ENCODE measurements at places on chromosomes 11 and 22. TPM values are rescaled to one million over a fixed set of nuclear protein-coding genes. Genes with fewer than 3 reads are reported as not detected.

SLC17A6 gene
- not detected for total RNA-seq

SLC22A8 gene
- total RNA-seq, result not detected

OR2AG2 gene
- total RNA-seq, result 0.26 TPM

PDE2A gene
- total RNA-seq, result 3.4 TPM

MLC1 gene
- total RNA-seq, result not detected

DNA sequence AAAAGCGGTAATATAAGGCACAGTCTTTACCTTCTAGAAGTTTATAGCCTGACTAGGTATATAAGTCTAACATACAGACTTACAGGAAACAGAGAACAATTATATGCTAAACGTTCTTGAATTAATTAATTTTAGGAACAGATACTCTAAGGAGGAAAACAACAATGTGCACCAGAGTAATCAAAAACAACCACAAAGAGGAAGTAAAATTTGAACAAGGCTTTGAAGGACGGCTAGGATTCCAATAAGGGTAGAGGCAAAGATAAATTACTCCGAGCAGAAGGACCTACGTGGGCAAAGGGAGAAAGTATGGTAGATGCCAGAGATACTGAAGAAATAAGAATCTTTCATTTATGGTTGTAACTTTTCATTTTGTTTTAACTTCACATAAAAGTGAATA is 54.4 kb downstream of the ENTHD1 start:
- no peaks in the 10 kb centered on the region for H3K4me1 ChIP-seq
- no peaks in the 10 kb centered on the region for H3K27me3 ChIP-seq
- no peak for DNase-seq
- no peaks in the 10 kb centered on the region for H3K36me3 ChIP-seq

DNA sequence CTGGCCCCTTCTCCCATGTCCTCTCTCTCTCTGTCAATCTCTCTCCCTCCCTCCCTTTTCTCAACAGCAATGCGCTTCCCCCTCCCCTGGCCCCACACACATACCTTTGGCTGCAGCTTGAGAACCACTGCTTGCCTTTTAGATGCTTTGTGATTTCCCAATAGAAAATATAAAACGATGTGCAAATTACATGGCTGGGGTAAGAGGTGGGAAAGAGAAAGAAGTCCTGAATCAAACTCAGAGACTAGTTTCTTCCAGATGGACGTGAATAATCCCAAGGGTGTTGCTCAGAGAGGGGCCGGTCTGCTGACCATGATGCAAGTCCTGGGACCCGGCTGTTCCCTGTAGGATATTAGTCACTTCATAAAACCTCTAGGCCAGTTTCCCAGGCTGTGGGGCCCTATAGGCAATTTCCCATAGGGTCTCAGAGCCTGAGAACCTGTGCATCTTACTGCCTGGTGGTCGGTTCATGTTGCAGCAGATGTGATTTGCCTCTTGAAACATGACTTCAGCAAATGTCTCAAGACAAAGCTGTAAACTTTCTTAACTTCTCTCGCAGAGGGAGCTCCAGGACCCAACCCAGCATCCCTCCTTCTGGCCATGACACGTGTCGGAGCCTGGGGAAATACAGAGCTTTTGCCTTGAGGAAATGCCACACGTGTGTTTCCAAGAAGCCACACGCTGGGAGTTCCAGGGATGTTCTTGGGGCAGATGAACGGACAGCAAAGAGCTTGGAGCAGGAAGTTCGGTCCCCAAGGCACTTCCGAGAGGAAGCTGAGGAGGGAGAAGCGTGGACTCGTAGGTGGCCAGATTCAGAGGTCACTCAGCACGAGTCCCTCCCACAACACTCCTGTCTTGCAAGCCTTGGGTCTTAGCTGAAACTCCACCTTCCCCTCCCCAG is 34.5 kb upstream of the ETS1 start:
- no peak overlapping the region for H3K27ac ChIP-seq
- DNase-seq, result no peak
- H3K36me3 ChIP-seq, result no peaks in the 10 kb centered on the region
- H3K4me3 ChIP-seq, result no peak overlapping the region
- H3K4me1 ChIP-seq, result peaks cover 2% of the 10 kb centered on the region

DNA sequence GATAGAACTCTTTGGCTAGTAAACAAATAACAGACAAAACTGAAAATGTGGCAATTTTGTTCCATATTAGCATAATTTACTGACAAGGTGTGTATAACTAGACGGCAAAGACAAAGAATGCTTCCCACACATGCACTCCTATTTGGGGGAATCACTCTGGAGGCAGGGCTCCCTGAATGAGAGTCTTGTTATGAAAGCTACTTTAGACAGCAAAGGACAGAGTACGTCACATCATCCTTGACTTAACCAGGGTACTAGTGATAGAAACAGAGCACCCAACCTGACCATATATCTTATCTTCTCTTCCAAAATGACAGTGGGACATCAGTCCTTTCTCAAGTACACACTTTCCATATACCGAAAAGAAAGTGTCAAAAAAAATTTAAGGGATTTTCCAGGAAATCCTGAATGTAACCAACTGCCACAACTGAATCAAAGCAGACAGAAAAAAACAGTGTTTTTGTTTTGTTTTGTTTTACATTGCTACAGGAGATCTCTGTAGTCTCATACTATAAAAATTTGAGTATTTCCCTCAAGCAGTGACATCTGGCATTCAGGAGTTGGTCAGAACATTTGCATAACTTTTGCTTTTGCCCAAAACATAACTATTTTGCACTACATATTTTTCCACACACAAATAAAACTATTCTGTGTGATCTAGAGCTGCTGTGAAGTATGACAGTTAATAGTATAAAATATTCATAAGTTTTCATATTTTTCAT is 98.9 kb downstream of the ARHGAP20 start:
- no peaks in the 10 kb centered on the region for H3K27me3 ChIP-seq
- DNase-seq, result no peak

GRCh38 chr11:75029836-75030631 is 41.3 kb downstream of the NEU3 start:
- no peaks in the 10 kb centered on the region for H3K36me3 ChIP-seq
- no peaks in the 10 kb centered on the region for H3K4me1 ChIP-seq
- H3K27ac ChIP-seq, result no peak overlapping the region
- H3K4me3 ChIP-seq, result no peak overlapping the region

DNA sequence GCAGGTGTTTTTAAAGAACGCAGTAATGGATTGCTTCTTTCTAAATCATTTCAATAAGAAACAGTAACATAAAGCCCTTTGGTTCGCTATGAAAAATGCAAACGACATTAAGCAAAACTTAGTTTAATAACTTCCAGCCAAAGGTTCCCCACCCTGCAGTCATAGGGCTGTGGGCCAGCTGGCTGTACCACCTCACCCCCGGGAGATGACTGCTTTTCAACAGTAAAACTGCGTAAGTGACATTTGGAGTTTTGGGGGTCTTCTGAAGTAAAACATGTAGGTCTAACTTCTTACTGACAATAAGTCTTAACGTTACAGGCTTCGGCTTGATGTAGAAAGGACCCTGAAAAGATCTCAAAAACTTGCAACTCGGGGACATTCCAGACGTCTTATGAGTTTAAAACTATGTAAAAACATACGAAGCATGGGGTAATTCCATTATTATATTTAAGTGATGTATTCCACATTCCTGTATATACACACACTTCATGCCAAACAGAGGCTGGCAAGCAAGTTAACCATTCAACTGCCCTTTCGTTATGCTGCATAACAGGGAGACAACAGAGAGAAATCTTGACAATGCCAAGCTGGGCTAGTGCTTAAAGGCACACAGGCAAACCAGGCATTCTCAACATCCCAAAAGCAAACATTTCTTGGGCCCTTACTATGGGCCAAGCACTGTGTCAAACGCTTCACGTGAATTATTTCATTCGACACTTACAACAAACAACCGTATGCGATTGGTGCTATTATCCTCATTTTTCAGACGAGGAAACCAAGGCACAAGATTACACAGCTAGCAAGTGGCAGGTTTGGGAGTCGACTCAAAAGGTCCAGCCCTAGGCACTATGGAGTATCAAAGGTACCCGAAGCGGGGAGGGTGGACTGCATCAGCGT is 1.2 kb downstream of the MRTFA start:
- no peaks in the 10 kb centered on the region for H3K27me3 ChIP-seq
- H3K36me3 ChIP-seq, result peaks cover 4% of the 10 kb centered on the region
- peak overlapping the region; percentile 92 for H3K4me3 ChIP-seq
- H3K4me1 ChIP-seq, result peaks cover 4% of the 10 kb centered on the region
- DNase-seq, result no peak
- no peak overlapping the region for H3K27ac ChIP-seq

DNA sequence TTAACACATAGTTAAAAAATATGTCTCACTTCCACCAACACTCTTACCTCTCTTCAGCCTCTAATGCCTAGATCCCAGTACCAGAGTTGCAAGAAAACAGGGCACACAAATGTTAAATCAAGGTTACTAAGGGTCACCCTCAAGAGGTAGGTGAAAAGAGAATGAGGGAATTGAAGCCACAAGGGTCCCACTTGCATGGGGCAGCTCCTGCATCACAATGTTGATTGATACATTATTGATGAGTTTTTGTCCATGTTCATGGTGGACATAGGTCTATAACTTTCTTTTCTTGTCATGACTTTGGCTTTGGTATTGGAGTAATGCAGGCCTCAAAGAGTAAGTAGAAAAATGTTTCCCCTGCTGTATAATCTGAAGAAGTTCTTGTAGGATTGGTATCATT is 46.0 kb upstream of the IGLL5 start:
- no peak overlapping the region for H3K27ac ChIP-seq
- no peak for DNase-seq
- no peaks in the 10 kb centered on the region for H3K4me1 ChIP-seq
- H3K36me3 ChIP-seq, result no peaks in the 10 kb centered on the region
- no peak overlapping the region for H3K4me3 ChIP-seq

- H3K4me3 ChIP-seq, result no peak overlapping the region
- DNase-seq, result no peak
- H3K4me1 ChIP-seq, result no peaks in the 10 kb centered on the region
Observed at GRCh38 chr11:128888034-128888985, 2.8 kb upstream of the KCNJ5 start.
